ENCODE measurements at places on chromosomes 1 and 21. TPM values are rescaled to one million over a fixed set of nuclear protein-coding genes. Genes with fewer than 3 reads are reported as not detected.

DNA sequence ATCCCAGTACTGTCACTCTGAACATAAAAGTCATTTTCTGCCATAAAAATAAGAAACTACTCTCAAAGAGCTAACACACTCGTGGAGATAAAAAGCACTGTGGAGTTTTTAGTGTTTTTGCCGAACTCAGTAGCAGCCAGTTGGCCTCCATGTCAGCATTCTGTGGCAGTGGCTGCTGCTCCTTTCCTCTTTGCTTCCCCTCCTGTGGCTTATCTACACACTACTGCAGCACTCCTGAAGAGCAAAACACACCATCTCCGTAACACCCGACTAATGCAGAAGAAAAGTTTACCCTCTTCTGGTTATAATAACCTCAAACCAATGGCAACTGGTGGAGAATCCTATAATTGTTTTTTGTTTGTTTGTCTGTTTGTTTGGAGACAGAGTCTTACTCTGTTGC lies 44.9 kb downstream of the RAB3GAP2 start:
- no peak for DNase-seq

The CYP2J2 gene
- 3.1 TPM for polyA plus RNA-seq

The PGLYRP4 gene
- polyA plus RNA-seq: not detected

GRCh38 chr1:7454052-7454815 lies 316.9 kb upstream of the VAMP3 start:
- DNase-seq: no peak

The KIF26B gene
- 0.42 TPM for polyA plus RNA-seq

The TNFRSF8 gene
- polyA plus RNA-seq: 0.72 TPM

DNA sequence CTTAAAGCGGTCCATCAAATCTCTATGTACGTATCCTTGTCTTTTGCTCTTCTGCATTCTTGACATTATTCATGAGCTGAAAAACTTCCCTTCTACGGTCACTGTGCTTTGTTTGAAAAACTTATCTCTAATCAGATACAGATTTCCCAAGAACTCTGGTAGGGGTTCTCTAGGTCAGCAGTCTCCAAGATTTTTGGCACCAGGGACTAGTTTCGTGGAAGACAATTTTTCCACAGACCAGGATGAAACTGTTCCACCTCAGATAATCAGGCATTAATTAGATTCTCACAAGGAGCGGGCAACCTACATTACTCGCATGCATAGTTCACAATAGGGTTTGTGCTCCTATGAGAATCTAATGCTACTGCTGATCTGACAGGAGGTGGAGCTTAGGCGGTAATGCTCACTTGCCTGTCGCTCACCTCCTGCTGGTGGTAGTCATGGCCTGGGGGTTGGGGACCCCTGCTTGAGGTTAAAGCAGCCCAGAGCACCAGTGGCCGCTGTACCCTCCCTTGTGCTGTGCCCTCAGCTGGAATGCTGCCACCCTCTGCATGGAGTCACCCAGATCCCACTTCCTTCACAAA lies 30.8 kb downstream of the AK2 start:
- no peak for DNase-seq

The SPRR3 gene
- polyA plus RNA-seq: 2.8 TPM

GRCh38 chr1:87718241-87718950 lies 389.7 kb downstream of the LMO4 start:
- no peak for DNase-seq

- DNase-seq: peak; percentile 41
Observed at GRCh38 chr1:145892486-145893087, 6.9 kb upstream of the ANKRD35 start.

DNA sequence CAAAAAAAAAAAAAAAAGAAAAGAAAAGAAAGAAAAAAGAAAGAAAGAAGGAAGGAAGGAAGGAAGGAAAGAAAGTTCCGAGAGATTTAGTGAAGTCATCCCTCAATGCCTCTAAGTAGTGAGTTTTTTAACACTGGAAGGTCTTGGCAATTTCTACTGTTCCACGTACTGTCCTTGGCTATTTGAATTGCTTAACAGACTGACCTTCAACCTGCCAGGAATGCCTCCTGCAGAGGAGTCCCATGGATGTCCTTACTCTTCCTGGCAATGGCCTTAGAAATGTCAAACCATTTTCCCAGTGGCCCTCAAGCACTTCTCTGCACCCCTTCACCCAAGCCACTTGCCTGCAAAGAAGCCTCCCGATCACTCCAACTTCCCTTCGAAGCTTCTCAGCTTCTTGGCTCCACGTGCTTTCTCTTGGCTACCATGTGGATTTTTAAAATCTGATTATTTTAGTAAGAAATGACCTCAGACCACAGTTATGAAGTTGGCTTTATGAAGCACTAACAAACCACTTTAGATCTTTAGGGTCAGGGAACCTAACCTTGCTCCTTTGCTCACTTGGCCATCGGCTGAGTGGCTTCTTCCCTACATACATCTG lies 43.7 kb upstream of the ABCG1 start:
- DNase-seq: no peak

DNA sequence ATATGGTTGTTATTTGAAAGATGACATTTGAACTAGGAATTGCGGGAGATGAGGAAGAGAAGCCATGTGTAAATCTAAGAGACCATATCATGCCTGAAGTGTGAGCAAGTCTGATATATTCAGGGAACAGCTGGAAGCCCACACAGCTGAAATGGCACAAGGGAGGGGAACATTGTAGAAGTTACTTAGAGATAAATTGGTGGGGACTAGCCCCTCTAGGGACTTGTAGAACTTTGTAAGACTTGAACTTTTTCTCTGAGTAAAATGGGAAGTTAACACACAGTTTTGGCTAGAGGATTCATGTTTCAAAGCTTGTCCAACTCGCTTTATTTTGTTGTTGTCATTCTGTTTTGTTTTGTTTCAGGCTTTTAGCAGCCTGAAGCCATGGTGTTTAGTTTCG lies 216.4 kb downstream of the FMN2 start:
- DNase-seq: no peak

DNA sequence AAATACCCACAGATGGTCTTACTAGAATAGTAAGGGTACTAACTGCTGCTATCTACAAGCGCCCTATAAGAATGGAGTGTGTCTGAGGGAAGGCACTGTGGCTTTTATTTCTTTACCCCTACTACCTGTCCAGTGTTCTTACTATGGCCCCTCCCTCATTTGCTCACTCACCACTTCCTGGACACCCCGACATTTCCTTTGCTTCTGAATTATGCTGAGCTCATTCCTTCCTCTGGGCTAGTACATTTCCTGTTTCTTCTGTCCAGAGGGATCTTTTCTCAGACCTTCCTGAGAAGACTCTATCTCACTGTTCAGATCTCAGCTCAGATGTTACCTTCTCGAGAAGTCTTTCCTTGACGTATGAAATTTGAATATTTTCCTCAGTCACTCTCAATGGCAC lies 192.1 kb upstream of the DAB1 start:
- no peak for DNase-seq

DNA sequence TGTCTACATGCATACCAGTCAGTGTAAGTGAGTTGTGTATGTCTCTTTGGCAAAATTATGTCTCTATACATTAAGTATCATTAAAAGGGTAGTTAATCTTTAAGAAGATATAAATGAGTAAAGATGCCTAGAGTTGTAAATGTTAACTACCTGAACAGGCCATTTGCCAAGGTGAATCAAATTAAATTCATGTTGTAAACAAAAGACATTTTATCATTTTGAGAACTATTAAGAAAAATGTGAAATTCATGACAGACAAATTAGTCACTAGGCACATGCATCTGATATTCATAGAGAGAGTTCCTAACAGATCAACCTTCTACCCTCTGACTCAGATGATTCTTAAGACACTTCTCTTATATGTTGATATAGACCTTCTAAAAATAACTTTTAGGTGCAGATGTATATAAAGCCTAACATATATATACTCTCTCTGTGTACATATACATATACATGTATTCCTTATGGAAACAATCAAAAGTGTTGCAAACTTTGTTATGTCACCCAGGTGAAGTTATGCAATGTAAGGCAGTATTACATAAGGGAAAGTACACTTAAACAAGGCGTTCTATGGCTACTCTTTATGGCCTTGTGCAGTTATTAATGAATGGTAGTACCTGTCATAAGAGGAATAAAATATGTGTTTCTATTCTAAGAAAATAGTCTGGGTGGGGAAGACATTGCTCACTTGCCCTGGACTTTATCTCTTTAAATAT lies at the start of gene TMPRSS15:
Gene TMPRSS15 (minus strand): TSS at position 51 of the 716 bp plus-strand sequence. CDS start 163 bp downstream, outside the sequence.
- DNase-seq: no peak

The TMCO4 gene
- polyA plus RNA-seq: 23.9 TPM

The KIF17 gene
- polyA plus RNA-seq: 1.1 TPM

- DNase-seq: no peak
Observed at GRCh38 chr1:32031578-32032274, 18.1 kb downstream of the KHDRBS1 start.

The SH3D21 gene
- polyA plus RNA-seq: 2.6 TPM

- DNase-seq: no peak
Observed at GRCh38 chr1:224563666-224564065, 52.5 kb upstream of the CNIH3 start.

GRCh38 chr1:150813028-150813707 lies 5.1 kb upstream of the CTSK start:
- DNase-seq: peak; percentile 57

The KPRP gene
- polyA plus RNA-seq: not detected

The AK4 gene
- 0.70 TPM for polyA plus RNA-seq

DNA sequence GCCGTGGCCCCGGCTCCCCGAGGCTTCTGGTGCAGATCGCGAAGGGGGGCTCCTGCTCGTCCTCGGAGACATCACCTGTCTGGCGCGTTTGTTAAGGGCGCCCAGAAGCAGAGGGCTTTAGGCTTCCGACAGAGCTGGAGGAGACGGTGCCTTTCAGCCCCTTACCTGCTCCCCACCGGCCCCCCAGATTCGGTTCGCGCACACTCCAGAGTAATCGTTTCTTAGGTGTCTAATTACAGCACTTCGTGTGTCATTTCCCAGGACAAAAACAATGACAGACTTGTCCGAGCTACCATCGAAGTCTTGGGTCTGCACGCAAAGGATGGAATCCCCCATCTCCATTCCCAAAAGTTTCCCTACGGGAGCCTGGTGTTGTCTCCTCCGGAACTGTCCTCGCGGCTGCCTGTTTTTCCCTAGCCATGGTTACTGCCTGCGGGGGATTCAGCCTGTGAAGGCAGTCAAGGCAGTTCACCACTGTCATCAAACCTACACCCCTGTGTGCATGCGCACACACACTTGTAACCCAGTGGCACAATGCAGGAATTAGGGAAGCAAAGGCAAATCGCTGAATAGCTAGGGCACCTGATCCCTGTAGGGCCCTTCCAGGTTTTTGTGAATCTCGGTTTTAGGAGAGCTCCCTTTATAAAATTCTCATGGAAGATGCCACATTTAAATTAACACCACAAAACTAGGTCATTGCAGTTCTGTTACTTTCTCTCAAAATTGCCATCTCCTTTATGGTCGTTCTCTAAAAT lies 738 bp upstream of the CDC42BPA start:
- peak; percentile 47 for DNase-seq

Measured in pancreas (tissue), 10 donors.